Peyer's patch (tissue), 4 donors: ENCODE measurements at places on chromosomes 11 and 22. TPM values are rescaled to one million over a fixed set of nuclear protein-coding genes. Genes with fewer than 3 reads are reported as not detected.

GPHA2 gene
- total RNA-seq, result not detected

H19 gene
- 15.0 TPM for total RNA-seq

KIF18A gene
- 1.3 TPM for total RNA-seq

ANO3 gene
- not detected for total RNA-seq

DSCAML1 gene
- 0.18 TPM for total RNA-seq

BCR gene
- total RNA-seq, result 75.1 TPM

BATF2 gene
- total RNA-seq, result 5.0 TPM

C11orf86 gene
- 87.7 TPM for total RNA-seq

CCDC88B gene
- 31.7 TPM for total RNA-seq

IGLL5 gene
- total RNA-seq, result not detected

IGF2 gene
- total RNA-seq, result 9.1 TPM

FGF19 gene
- 4.9 TPM for total RNA-seq

NRXN2 gene
- total RNA-seq, result 4.2 TPM

SCGB2A2 gene
- total RNA-seq, result not detected

PLAAT5 gene
- total RNA-seq, result 0.67 TPM

PAFAH1B2 gene
- total RNA-seq, result 96.2 TPM

C11orf42 gene
- not detected for total RNA-seq

GLB1L2 gene
- 15.7 TPM for total RNA-seq

FERMT3 gene
- total RNA-seq, result 15.1 TPM

PDE3B gene
- 17.1 TPM for total RNA-seq

TMEM225 gene
- total RNA-seq, result not detected

PTPN5 gene
- 0.76 TPM for total RNA-seq

DEPDC7 gene
- 3.3 TPM for total RNA-seq

TEX12 gene
- not detected for total RNA-seq

LDHAL6A gene
- total RNA-seq, result not detected

MRGPRE gene
- not detected for total RNA-seq

OR8D4 gene
- total RNA-seq, result not detected

MISFA gene
- not detected for total RNA-seq

DUSP8 gene
- 2.5 TPM for total RNA-seq

SHANK2 gene
- 26.1 TPM for total RNA-seq

CHST1 gene
- total RNA-seq, result 0.53 TPM

PEX16 gene
- total RNA-seq, result 66.8 TPM

YDJC gene
- total RNA-seq, result 54.2 TPM

C22orf15 gene
- total RNA-seq, result not detected

RFPL1 gene
- total RNA-seq, result not detected

GPR83 gene
- not detected for total RNA-seq

P4HA3 gene
- not detected for total RNA-seq

LPXN gene
- 16.1 TPM for total RNA-seq

GRM5 gene
- 0.53 TPM for total RNA-seq

OR2AT4 gene
- total RNA-seq, result not detected

CHRNA10 gene
- 1.9 TPM for total RNA-seq
